Left ventricle myocardium inferior (tissue), 1 donor: ENCODE measurements at places on chromosomes 11 and 22. TPM values are rescaled to one million over a fixed set of nuclear protein-coding genes. Genes with fewer than 3 reads are reported as not detected.
A peak's percentile ranks its signal among the peaks of the same experiment; 100 is the strongest.

- H3K4me1 ChIP-seq: peaks cover 20% of the 10 kb centered on the region
- no peak for DNase-seq
- H3K27me3 ChIP-seq: peaks cover 9% of the 10 kb centered on the region
- no peaks in the 10 kb centered on the region for H3K36me3 ChIP-seq
- no peak overlapping the region for H3K4me3 ChIP-seq
- H3K27ac ChIP-seq: peak overlapping the region; percentile 72
Measured at GRCh38 chr11:115167456-115167855, 336.8 kb downstream of the CADM1 start.

Gene OR52W1
- not detected for total RNA-seq

Gene KDM4E
- total RNA-seq: not detected

GRCh38 chr22:27546157-27546935, 255.2 kb downstream of the MN1 start:
- H3K4me1 ChIP-seq: no peaks in the 10 kb centered on the region
- no peaks in the 10 kb centered on the region for H3K36me3 ChIP-seq
- H3K4me3 ChIP-seq: no peak overlapping the region
- DNase-seq: no peak
- peaks cover 47% of the 10 kb centered on the region for H3K27me3 ChIP-seq

DNA sequence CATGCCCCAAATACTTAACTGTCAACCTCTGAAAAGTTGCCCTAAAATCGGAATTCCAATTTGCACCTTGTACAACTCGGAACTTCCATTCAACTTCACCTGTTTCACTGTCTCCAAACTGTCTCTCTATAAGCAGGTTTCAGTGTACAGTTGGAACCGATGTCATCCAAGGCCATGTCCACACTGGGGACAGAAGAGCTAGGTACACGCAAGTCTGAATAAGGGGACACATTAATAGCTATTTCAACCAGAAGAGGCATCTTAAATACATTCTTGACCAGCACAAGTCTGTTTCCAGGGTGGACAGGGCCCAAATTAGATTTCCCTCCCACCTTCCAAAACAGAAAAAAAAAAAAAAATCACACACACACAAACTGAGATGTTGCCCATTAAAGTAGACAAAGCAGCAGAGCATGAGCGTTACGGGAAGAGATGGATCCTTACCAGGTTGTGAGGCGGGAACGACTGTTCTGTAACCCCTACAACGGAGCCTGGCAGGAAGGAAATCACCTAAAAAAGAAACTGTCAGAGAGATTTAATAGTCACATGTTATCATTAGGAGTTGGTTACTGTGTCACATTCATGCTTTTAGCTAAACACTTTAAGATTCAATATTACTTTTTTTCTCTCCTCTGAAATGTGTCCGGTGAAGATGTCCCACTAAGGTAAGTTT, 1.7 kb downstream of the CREBZF start:
- peaks cover 19% of the 10 kb centered on the region for H3K36me3 ChIP-seq
- peak overlapping the region; percentile 88 for H3K4me3 ChIP-seq
- H3K27ac ChIP-seq: peak overlapping the region; percentile 95
- peaks cover 71% of the 10 kb centered on the region for H3K4me1 ChIP-seq

- peak overlapping the region; percentile 59 for H3K4me3 ChIP-seq
- H3K36me3 ChIP-seq: no peaks in the 10 kb centered on the region
- DNase-seq: no peak
- H3K27ac ChIP-seq: no peak overlapping the region
- peaks cover 10% of the 10 kb centered on the region for H3K4me1 ChIP-seq
- H3K27me3 ChIP-seq: peaks cover 91% of the 10 kb centered on the region
Measured at GRCh38 chr11:124075841-124076651, 34.9 kb upstream of the OR10G7 start.

DNA sequence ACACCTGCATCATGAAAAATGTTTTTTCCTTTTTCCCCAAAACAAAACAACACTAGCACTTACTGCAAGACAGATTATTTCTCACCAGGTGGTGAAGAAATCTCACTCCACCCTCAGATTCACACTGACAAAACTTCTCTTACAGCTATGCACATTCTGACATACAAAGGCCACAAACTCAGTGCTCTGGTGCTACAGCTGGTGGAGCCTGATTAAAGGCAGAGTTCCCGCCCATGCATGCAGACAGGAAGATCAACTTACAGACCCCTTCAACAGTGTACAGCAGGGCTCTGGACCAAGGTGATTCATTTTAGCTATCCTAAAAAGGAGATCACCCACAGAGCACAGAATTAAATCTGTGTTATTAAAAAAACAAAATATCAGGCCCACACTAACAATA, 112.6 kb downstream of the CADM1 start:
- H3K4me1 ChIP-seq: peaks cover 31% of the 10 kb centered on the region
- DNase-seq: no peak
- no peak overlapping the region for H3K4me3 ChIP-seq

Gene SLC5A1
- total RNA-seq: 201 TPM

DNA sequence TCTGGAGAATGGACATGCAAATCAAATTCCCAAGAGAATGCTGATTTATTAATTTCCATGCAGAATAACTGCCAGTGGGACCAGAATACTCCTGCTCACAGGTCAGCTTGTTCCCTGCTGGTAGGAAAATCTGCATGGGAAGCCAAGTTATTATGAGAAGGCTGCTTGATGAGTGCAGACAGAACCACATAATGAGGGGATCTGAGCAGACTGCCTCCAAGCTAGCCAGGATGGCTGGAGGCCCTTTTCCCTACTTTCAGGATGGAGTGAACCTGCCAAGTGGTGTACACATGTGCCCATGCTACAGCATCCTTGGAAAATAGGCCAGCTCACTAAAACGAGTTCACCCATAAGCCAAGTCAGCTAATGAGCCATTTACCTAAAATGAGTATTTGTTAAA, 55.2 kb upstream of the ZBED5 start:
- H3K36me3 ChIP-seq: no peaks in the 10 kb centered on the region
- no peak for DNase-seq
- H3K4me1 ChIP-seq: peaks cover 31% of the 10 kb centered on the region
- peak overlapping the region; percentile 75 for H3K27ac ChIP-seq
- no peak overlapping the region for H3K4me3 ChIP-seq

- peak within 1 kb of the TSS; percentile 36 for H3K4me3 ChIP-seq
- peak within 1 kb of the TSS; percentile 52 for H3K27ac ChIP-seq
- peaks cover 2% of the 10 kb centered on the region for H3K4me1 ChIP-seq
- DNase-seq: peak; percentile 64
- H3K36me3 ChIP-seq: no peaks in the 10 kb centered on the region
Measured at GRCh38 chr22:36860821-36861659, at the start of gene NCF4. Gene NCF4, plus strand, starts transcription at chr22:36861006. Its CDS starts 166 bp downstream, at chr22:36861172.

DNA sequence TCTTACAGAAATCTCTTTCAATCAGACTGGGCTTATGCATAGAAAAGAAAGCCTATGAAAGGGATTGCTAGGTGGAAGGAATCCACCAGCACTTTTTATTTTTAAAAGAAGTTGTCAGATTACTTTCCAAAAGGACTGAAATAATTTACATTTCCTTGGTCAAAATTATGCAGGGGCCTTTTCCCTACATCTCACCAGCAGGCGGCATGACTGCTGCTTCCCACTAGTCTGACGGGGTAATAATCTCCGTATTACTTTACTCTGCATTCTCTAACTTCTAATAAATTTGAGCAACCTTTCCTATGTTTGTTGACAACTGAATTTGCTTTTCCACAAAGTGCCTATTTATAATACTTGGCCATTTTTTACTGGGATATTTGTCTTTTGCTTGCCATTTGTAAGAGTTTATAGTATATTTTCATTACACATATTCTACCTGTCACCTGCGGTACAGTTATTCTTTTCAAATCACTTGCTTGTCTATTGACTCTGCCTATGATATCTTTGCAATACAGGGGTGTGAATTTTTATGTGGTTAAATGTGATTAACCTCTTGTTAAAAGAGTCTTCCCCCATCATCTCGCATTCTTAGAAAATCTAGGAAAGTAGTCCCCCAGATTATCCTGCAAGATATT, 51.9 kb upstream of the USP47 start:
- no peak for DNase-seq
- no peak overlapping the region for H3K27ac ChIP-seq
- H3K4me3 ChIP-seq: no peak overlapping the region
- H3K36me3 ChIP-seq: no peaks in the 10 kb centered on the region
- H3K4me1 ChIP-seq: peaks cover 4% of the 10 kb centered on the region
- no peaks in the 10 kb centered on the region for H3K27me3 ChIP-seq

DNA sequence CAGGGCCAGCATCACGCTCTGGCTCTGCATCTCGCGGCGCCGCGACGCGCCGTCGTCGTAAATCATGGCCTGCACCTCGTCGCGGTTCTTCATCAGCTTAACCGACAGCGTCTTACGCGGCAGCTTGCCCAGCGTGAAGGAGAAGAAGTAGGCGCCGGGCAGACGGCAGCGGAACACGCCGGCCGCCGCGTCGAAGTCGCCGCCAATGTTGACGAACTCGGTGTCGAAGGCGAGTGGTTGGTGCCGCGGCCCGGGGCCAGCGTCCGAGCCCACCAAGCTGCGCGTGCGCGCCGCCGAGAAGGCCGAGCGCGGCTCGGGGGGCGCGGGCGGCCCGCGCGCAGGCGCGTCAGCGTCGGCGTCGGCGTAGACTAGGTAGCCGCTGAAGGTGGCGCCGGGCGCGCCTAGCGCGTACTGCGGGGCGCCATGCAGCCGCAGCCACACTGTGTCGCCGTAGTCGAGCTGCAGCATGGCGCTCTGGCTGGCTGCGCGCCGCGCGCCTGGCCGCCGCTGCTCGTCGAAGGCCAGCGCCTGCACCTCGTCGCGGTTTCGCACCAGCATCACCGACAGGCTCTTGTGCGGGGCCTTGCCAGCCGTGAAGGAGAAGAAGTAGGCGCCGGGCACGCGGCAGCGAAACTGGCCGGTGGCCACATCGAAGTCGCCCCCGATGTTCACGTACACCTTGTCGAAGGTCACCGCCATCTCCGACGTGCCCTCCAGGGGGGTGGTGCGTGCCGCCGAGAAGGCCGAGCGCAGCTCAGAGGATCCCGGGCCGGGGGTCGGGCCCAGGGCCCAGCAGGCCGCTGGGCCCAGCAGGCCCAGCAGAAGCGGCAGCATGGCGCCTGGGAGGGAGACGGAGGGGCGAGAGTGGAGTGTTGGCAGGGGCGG, 3.7 kb downstream of the FAM180B start:
- peaks cover under 1% of the 10 kb centered on the region for H3K36me3 ChIP-seq
- H3K4me3 ChIP-seq: peak overlapping the region; percentile 58
- peaks cover 44% of the 10 kb centered on the region for H3K4me1 ChIP-seq
- peak overlapping the region; percentile 16 for H3K27ac ChIP-seq

- peaks cover 69% of the 10 kb centered on the region for H3K27me3 ChIP-seq
- no peak overlapping the region for H3K27ac ChIP-seq
- no peak for DNase-seq
- no peaks in the 10 kb centered on the region for H3K4me1 ChIP-seq
- no peaks in the 10 kb centered on the region for H3K36me3 ChIP-seq
- no peak overlapping the region for H3K4me3 ChIP-seq
Measured at GRCh38 chr22:47444746-47445065, 682.3 kb downstream of the TBC1D22A start.

DNA sequence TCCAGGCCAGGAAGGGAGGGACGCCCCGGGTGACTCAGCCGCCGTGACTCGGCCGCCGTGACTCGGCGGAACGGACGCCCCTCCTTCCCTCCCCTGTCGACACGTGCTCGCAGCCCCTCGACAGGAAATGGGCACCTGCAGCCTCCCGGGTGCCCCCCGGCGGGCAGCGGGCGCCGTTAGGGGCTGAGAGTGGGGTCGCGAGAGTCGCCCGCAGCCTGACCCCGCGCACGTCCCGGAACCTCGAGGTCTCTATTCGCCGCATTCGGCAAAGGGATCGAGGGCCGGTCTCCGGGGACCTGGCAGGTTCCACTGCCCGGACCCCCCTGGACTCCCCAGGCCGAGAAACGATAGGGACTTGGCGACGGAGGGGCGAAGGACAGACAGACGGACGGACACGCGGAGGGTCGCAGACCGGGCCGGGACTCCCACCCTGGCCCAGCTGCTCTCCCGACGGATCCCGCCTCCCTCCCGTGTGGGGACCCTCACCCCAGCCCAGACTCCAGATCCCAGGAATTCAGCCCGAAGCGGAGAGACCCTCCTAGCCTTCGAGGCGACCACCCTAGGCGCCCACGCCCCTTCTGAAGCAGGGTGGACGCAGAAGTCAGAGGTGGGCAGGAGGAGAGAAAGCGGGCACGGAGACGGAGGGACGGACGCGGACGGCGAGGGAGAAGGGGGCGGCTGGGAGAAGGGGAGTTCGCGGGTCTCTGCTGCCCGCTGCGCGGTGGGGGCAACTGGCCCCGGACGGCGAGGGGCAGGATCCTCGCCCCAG, 648 bp downstream of the FOSL1 start:
- peak overlapping the region; percentile 66 for H3K27ac ChIP-seq
- peaks cover 27% of the 10 kb centered on the region for H3K4me1 ChIP-seq
- H3K4me3 ChIP-seq: peak overlapping the region; percentile 79
- no peaks in the 10 kb centered on the region for H3K36me3 ChIP-seq
- peak; percentile 61 for DNase-seq

Gene OR51A7
- not detected for total RNA-seq

DNA sequence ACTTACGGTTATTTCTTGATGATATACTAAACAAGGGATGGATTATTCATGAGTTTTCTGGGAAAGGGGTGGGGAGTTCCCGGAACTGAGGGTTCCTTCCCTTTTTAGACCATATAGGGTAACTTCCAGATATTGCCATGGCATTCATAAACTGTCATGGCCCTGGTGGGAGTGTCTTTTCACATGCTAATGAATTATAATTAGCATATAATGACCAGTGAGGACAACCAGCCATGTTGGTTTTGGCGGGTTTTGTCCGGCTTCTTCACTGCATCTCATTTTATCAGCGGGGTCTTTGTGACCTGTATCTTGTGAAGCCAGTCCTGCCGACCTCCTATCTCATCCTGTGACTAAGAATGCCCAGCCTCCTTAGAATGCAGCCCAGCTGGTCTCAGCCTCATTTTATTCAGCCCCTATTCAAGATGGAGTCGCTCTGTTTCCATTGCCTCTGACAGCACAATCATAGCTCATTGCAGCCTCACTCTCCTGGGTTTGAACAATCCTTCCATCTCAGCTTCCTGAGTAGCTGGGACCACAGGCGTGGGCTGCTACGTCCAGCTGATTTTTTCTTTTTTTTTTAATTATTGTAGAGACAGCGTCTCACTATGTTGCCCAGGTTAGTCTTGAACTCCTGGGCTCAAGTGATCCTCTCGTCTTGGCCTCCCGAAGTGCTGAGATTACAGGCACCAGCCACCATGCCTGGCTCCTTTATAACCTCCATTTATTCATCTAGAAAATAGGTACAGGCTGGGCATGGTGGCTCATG, 52.6 kb upstream of the EMID1 start:
- no peak overlapping the region for H3K4me3 ChIP-seq
- DNase-seq: no peak
- H3K36me3 ChIP-seq: no peaks in the 10 kb centered on the region
- peaks cover 43% of the 10 kb centered on the region for H3K4me1 ChIP-seq

Gene IRAG1
- 5.1 TPM for total RNA-seq

Gene COMMD9
- 58.0 TPM for total RNA-seq

GRCh38 chr11:96098511-96099241, 174.8 kb upstream of the MTMR2 start:
- H3K27me3 ChIP-seq: no peaks in the 10 kb centered on the region
- H3K4me1 ChIP-seq: peaks cover 19% of the 10 kb centered on the region
- H3K27ac ChIP-seq: peak overlapping the region; percentile 66
- no peak for DNase-seq
- H3K36me3 ChIP-seq: no peaks in the 10 kb centered on the region

- DNase-seq: no peak
- H3K36me3 ChIP-seq: peaks cover 40% of the 10 kb centered on the region
- peaks cover 77% of the 10 kb centered on the region for H3K4me1 ChIP-seq
- H3K27me3 ChIP-seq: no peaks in the 10 kb centered on the region
Measured at GRCh38 chr11:66639066-66639813, 737 bp downstream of the RBM4 start.

GRCh38 chr11:105867742-105868141, 154.3 kb downstream of the MSANTD4 start:
- H3K4me3 ChIP-seq: no peak overlapping the region
- peaks cover 20% of the 10 kb centered on the region for H3K27me3 ChIP-seq
- DNase-seq: no peak
- no peaks in the 10 kb centered on the region for H3K4me1 ChIP-seq

Gene SAA2
- total RNA-seq: 0.60 TPM
